Activated CD8-positive, alpha-beta T cell treated with anti-CD3 and anti-CD28 coated beads for 36 hours (primary cell): ENCODE measurements at places on chromosomes 7 and 10. TPM values are rescaled to one million over a fixed set of nuclear protein-coding genes. Genes with fewer than 3 reads are reported as not detected.

Gene CEP55
- 45.0 TPM for total RNA-seq

Gene OR2A7
- 2.0 TPM for total RNA-seq

Gene PRF1
- total RNA-seq, result 113 TPM

Gene GARIN1A
- 0.25 TPM for total RNA-seq

Gene NSMCE4A
- total RNA-seq, result 49.7 TPM

Gene LRRC17
- not detected for total RNA-seq

Gene TMEM106B
- 28.8 TPM for total RNA-seq

Gene ADCY1
- 0.07 TPM for total RNA-seq

Gene LLCFC1
- total RNA-seq, result not detected

Gene FAM149B1
- total RNA-seq, result 13.3 TPM

Gene CARD11
- total RNA-seq, result 98.3 TPM

Gene HNRNPA2B1
- total RNA-seq, result 871 TPM

Gene SLC16A12
- not detected for total RNA-seq

Gene EVX1
- total RNA-seq, result not detected

Gene KLF14
- total RNA-seq, result not detected

Gene TMEM72
- total RNA-seq, result not detected

Gene C10orf95
- 0.36 TPM for total RNA-seq

Gene HTR5A
- not detected for total RNA-seq
